ENCODE measurements at places on chromosomes 11 and 22.

- no peak for DNase-seq
Observed at GRCh38 chr11:1829039-1829820, 5.6 kb upstream of the SYT8 start.

DNA sequence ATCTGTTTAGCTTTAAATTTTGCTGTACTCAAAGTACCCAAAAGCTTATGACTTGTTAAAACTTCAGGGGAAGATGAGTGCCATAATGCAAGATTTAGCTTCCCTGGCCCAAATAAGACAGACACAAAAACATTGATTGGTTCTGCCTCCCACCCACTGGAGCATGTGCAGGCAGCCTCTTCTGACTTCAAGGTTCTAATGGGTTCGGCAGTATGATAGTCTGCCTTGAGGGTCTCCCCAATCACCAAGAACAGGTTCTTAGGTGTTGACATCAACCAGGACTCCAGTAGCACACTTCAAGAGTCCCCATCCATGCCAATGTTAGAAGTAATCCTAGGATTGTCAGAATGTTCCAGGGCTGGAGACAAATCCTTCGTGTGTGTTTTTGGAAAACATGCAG, 12.5 kb downstream of the EIF4G2 start:
- DNase-seq, result peak; percentile 29

DNA sequence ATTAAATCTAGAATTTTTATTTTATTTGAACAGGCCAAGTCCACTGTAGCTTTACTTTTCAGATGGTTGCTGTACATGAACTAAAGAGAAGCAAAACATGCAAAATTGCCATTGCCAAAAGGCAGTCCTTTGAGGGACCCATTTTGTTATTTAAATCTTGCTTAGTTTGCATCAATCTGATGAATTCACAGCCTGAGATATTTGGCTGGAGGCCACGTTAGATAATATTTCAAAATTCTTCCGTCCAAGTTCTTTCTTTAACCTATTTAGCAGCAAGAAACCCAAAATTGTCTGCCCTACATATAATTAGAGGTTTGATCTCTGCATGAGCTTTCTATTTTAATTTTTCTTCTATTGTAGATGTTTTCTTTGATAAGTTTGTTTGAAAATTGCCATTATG, 1706.9 kb upstream of the RAG2 start:
- DNase-seq, result no peak

- no peak for DNase-seq
Observed at GRCh38 chr22:43289531-43289963, 53.6 kb downstream of the SCUBE1 start.

DNA sequence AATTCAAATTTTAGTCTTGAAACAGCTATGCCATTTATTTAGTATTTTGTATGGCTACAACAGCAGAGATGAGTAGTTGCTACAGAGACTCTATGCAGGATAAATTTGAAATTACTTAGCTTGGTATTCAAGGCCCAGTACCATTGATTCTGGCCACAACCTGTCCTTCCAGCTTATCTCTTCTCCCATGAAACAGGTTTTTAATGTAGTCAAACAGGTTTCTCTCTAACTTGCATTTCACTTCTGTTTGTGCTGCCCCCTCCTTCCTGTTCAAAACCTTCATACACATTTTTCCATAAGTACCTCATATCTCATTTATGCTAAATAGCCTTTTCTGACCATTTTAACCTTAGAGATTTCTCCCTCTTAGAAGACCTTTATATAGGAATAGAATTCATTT, 3.3 kb downstream of the USP47 start:
- peak; percentile 18 for DNase-seq

DNA sequence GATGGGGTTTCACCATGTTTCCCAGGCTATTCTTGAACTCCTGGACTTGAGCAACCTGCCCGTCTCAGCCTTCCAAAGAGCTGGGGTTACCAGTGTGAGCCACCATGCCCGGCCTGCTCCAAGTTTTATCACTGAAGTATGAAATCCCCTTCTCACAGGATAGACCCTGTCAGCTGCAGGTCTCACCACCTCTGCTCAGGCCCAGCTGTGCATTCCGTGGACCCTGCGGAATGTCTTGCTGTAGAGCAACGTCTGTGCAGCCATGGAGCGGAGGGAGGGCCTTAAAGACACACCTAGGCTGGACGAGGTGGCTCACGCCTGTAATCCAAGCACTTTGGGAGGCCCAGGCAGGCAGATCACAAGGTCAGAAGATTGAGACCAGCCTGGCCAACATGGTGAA, 625.4 kb downstream of the BRD1 start:
- no peak for DNase-seq

GRCh38 chr22:36546932-36547331, 18.0 kb upstream of the EIF3D start:
- DNase-seq, result no peak

DNA sequence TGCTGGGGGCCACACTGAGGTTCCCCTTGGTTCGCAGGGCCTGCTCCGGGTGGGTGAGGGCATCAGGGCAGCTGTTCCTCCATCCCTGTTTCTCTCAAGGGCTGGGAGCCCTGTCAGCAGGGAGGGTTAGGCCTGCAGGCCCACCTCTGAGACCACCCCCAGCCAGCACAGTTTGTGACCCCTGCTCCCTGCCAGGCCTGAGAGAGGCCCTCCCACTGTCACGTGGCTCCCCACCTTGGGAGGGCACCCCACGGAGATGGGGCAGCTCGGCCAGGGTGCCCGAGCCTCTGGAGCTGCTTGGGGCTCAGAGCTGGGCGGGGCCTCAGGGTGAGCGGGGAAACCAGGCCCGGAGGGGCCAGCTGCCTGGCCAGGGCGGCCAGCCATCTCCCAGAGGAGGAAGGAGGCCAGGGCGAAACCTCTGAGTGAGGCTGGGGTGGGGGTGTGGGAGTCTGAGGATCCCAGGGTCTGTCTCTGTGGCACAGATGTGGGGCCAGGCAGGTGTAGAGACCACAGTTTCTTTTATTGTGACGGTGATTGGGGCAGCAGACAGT, 2.5 kb upstream of the INS start:
- no peak for DNase-seq

DNA sequence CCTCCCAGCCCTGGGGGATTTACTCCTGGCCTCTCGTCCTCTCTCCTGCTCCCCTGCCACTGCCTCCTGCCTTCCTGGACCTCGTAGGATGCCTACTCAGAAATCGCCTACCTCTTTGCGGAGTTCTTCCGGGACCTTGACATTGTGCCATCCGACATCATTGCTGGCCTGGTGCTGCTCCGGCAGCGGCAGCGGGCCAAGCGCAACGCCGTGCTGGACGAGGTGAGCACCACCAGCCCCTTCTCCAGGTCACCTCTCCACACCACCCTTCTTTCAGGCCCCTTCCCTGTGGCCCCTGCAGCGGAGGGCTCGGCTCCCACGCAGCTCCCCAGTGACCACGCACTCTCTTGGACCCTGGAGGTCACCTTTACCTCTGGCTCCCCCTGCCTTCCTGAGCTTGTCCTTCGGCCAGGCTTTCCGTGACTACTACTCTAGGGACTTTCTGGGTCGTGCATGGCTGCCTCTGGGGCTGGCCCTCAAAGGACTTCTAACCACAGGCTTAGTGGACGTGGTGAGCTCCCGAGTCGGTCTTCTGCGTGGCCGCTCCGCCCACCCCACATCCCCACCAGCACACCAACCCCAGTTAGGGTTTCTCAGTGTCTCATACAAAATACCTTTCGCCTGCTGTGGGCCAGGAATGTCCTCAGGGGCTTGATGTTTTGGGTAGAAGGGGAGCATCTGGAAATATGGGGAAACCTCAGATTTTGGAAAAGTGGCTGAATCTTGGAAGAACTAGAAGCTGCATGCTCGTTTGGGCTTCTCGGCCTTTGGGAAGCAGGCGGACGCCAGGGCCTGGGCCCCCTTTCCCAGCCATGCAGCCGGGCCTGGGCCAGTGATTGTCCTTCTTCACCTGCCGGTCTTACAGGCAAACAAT, 24.1 kb upstream of the MYRF start:
- DNase-seq, result no peak

- peak; percentile 47 for DNase-seq
Observed at GRCh38 chr11:130159657-130160497, at the start of gene ST14. Gene ST14, plus strand, starts transcription at chr11:130159782. Its CDS starts 198 bp downstream, at chr11:130159980.

DNA sequence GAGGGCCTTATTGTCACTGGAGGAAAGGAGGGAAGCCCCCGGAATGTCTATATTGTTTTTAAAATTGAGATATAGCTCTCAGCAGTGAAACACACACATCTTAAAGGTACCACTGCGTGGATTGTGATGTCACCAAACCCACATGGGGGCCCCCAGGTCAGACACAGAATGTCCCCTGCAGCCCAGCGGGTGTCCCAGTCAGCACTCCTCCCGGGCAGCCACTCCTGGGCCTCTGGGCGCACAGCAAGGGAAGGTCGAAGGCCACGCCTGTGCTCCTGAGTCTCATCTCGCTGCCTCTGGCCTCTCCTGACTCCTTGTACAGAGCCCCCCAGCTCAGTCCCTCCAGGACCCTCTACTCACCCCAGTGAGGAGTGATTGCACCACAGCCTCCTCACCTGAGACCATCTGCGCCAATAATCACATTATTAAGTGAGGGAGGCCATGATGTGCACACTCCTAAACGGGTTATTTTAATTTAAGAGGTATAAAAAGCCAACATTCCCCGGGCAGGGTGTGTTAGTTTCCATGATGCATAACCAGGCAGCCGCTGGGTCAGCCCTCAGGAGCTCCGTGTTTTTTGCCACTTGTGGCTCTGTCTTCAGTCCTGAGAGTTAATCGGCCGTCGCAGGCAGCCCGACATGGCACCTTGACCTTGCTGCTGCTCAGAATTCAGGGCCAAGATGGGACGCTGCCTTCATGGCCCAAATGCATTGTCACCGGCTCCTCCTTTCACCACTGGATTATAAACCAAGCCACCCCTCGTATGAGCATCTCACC, 1089.3 kb downstream of the BRD1 start:
- DNase-seq, result no peak

DNA sequence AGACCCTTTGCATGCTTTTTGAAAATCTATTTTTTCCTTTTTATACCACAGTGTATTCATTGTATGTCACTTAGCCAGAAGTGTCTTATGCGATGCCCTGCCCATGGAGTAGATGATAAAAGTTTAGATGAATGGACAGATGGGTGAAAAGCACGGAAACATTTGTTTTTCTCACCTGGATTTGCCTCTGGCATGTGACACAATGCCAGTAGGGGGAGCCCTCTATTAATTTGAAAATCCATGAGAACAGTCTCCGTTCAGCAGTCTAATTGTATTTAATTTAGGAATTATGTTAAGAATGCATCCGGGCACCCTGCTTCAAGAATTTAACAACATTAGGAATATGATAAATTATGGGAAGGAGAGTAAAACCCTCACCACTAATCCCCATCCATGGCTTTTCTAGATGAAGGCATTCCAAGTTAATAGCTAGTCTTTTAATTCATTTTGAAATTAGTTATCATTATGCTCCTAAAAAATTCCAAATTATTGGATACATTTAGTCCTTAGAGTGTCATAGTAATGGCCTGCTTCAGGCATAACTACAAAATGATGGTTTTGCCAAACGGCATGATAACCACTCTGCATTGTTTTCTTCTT, 55.3 kb upstream of the ALKBH3 start:
- DNase-seq, result no peak

DNA sequence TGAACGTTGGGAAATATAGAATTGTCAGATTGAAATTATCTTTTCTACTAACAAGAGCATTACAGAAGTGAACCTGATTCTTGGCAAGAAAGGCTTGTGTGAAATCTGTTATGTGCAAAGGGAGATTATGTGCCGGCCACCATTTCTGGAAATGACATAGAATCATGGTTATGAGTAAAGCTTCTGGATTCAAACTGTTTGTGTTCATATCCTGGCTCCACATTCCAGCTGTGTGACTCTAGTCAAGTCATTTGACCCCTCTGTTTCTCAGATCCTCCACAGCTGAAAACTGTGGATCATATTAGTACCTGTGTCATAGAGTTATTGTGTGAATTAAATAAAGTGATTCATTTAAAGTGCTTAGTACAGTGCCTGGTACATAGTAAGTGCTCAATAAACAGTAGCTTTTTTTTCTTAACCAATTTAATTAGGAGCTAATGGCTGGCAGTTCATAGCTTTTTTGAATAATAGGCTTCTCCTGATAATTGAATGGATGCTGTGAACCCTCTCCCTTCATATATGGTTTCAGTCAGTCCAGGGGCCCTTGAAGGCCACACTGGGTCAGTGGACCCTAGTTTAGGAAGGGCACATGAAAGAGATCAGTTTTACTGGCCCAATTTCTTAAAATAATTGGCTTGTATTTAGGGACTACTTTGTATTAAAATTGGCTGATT, 34.6 kb downstream of the EHF start:
- DNase-seq, result no peak

DNA sequence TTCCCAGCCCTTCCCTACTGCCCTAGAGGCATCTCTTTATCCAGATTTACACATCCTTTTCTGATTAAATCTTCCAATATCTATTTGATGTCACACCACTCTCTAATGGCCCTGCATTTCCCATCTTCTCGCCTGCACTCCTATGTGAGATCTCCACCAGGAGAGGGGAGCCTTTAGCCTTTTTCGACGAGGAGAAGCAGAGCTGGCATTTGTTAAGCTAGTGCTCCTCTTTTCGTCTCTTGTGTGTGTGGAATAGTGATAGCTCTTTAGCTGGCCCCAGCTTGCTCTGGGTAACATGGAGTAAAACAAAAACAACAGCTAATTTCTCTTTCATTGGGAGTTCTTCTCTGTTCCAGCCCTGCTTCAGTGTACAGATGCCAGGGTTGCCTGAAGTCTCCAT, 536.5 kb downstream of the NTM start:
- no peak for DNase-seq

GRCh38 chr11:44574610-44575287, 9.3 kb downstream of the CD82 start:
- no peak for DNase-seq

DNA sequence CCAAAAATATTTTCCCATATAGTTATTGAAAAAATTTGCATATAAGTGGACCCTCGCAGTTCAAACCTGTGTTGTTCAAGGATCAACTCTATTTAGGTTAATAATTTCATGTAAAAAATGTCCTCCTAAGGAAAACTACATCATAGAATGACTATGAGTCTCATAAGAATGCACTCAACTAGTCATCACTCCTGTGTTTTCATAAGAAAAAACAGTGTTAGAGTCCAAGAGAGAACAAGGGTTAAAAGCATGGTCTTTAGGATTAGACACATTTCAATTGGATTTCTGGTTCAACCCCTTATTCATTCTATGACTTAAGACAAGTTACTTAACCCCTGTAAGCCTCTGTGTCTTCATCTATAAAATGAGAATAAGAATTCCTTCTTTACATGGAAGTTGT, 5.1 kb downstream of the PARVA start:
- no peak for DNase-seq

- DNase-seq, result no peak
Observed at GRCh38 chr11:82895437-82896091, 4.7 kb downstream of the PRCP start.

GRCh38 chr11:108561535-108561991, 32.0 kb downstream of the EXPH5 start:
- DNase-seq, result no peak

GRCh38 chr22:49013707-49014106, 814.0 kb downstream of the BRD1 start:
- no peak for DNase-seq
